ENCODE measurements at places on chromosomes 6 and 20.

DNA sequence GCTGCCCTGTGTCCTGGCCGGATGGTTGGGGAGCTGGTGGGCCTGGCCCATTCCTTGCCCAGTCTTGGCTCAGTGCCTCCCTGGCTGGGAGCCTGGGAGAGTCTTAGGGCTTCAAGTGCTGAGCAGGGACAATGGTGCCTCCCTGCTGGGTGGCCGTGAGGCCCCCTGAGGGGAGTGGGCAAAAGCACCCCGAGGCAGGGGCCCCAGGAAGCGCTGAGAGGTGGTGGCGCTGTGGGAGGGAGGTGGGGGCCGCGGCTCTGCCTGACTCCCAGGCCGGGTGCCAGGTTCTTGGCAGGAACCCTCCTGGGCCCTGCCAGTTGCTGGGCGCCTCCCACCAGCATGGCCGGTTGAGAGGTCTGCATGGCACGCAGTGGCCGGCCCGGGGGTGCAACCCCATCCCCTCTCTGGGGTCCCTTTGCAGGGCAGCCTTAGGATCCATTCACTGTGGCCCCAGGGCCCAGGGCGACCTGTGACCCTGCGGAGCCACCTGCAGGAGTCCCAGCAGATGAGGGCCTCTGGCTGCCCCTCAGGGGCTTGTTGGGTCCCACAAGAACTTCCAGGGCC is 9.2 kb upstream of the RPS21 start:
- no peak for DNase-seq

- no peak for DNase-seq
Observed at GRCh38 chr6:146423452-146423851, 120.2 kb upstream of the RAB32 start.

DNA sequence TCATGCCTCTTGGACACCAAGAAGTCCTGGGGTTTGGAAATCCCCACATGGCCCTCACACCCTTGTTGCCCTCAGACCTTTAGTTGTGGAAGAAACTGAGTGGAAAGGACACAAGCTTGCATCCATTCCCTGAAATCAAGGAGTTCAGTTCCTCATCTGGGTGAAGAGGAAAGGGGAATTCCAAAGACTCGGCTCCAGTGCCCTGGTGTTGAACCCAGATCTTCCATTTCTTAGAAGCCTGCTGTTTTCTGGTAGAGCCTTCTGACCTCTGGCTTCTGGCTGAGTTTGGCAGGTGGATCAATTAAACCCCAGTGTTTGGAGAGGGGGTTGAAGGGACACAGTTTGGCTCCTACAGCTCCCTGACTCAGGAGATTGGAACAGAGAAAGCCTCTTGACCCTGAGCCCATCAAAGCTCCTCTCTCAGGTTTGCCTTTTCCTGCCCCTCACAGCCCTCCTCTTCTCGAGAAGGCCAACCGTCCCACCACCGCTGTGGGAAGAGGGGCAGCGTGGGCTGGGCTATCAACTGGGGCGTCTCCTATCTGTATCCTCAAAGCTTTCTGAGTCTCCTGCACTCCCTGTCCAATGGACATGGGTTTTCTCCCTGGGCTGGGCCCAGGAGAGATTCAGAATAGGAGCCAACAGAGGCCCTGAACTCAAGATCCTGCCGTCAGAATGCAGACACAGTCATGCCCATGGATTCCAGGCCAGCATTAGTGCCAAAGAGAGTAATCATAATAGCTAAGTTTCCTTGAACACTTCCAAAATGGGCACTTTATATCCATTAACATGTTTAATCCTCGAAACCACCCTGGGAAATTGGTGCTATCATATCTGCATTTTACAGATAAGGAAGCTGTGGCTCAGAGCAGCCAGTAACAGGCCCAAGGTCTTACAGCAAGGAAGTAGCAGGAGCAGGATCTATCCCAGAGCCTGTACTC is 146.2 kb downstream of the VEGFA start:
- DNase-seq = no peak

DNA sequence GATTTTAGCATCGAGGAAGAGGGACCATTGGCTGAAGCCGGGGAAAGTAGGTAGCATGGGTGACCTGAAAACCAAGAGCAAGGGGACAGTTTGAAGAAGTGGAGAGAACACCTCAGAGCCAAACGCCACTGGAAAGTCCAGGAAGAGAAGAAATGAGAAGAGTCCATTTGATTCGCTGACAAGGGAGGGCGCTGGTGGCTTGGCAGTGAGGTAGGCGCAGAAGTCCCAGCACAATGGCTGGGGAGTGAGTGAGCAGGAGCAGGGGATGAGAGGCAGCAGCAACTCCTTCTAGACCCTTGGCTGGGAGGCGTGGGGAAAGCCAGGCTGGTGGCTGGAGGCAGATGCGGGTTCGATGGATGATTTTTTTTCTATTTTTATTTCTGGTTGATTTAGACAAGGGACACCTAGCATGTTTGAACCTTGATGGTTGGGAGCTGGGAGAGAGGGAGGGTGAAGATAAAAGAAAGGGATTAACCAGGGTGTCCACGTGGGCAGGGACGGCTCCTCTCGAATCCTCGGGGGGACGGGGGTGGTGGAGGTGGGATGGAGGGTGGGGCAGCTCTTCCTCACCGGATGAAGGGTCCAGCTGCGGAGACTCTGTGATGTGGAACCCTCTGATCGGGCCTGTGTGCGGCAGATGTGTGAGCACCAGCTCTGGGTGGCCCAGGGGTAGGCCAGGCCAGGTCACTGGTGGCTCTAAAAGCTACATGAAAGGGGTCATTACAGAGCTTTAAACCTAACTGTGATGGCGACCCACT is 164.2 kb downstream of the NFATC2 start:
- no peak for DNase-seq

DNA sequence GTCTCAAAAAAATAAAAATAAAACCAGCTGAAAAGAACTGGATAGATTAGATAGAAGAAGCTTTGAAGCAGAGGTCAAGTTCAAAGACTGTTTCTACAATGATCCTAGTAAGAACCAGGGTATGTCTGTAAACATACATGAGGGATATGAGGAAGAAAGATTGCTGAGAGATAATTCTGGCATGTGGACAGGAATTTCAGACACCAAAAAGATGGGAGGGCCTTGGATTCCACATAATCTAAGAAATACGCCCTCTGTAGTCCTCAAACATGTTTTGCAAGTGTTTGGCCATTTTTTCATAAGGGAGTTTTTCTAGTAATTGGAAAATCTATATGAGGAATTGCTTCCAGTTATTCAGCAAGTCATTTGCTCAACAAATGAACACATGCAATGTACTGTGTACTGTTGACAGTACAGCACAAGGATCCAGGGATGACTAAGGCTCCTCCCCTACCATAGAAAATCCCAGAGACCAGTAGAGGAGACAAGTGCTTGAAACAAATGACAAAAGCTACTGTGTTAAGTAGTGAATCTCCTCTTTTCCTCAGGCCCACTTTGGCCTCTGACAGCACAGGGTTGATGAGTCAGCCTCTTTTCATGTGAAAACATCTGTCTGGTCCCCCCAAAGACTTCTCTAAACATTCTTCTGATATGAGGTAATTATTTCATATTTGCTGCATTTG is 795.9 kb downstream of the MAFB start:
- peak; percentile 84 for DNase-seq

- DNase-seq = no peak
Observed at GRCh38 chr6:105952772-105953690, 133.1 kb upstream of the PRDM1 start.

- no peak for DNase-seq
Observed at GRCh38 chr6:147752689-147753403, 244.4 kb downstream of the SAMD5 start.

DNA sequence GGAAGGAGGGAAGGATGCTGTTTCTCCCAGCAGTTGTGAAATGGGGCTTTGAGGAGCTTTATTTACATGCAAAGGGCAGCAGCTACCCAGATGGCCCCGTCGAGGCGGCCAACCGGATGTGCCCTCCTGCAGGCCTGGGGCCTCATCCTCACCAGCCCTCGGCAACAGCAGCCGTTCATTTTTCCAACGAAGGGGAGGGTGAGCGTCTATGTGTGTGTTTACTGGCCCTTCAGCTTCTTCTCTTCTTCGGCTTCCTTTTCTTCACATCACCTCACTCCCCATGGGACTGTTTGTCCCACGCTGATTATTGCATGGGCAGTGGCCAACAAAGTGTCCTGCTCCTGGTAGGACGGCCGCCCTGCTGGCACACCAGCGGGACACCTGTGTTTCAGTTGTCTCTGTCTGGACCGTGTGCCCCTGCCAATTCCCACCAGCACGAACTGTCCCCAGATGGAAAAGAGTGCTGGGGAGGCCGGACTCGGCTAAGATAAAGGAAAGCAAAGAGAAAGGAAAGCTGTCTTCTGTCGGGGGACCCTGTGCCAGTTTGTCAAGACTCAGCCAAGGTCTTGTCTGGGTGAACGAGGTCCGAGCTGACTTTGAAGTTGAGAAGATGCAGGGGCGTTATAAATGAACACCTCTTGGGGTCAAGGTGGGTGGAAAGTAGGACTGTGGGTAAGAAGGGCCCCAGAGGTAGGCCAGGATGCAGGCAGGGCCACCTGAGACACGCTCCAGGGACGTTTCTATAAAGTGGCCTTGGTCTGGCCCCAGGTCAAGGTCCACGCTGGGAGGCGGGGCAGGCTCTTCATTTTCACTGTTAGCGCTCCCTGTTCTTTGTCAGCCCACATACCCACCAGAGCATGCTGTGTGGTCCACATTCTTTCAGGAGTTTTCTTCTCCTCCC is 57.0 kb downstream of the FAM50B start:
- no peak for DNase-seq

GRCh38 chr6:116533233-116533957 is 12.1 kb downstream of the TRAPPC3L start:
- no peak for DNase-seq

DNA sequence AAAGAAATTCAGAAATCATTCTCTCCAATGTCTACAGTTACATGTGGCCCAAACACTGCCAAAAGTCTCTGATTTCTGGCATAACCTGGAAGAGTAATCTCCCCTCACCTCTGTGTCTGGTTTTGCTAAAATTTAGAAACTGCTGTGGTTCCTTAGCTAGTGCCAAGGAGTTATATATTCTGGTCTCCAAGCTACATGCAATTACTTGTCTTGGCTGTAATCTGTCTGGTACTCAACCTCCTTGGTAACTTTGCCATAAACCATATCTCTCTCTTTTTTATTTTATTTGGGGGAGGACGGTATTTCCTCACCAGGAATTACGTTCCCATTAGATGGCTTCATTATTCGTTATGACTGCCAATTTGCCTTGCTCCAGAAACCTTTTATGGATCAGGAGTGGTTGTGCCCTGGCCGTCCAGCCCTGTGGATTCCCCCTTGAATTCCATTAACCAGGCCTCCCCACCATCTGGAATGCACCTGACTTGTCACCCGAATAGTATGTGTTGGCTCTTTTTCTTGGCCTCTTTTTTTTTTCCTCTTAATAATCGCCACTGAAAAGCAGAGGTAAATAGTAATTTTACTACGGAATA is 400.0 kb downstream of the CD83 start:
- DNase-seq = no peak

DNA sequence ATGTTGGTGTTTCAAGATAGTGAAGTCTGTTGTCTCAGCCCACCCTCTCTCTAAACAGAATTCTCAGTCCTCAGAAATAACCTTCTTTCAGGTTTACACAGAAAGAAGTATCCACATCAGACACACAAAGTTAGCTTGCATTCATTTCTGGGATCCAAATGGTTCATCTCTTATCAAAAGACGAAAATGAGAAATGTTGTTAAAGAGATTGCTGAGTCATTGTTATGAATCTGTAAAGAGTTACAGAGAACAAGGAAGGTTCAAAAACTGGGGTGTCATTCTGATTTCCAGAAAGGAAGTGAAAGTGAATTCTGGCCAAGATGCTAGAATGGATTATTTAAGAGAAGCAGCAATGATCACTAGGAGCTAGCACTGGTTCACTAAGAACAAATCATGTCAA is 90.5 kb upstream of the ATXN1 start:
- DNase-seq = peak; percentile 13

- no peak for DNase-seq
Observed at GRCh38 chr6:147057705-147058342, 146.4 kb upstream of the STXBP5 start.

GRCh38 chr6:161921602-161922395 is 647.9 kb upstream of the AGPAT4 start:
- no peak for DNase-seq

- DNase-seq = no peak
Observed at GRCh38 chr6:118558464-118559217, 10.5 kb downstream of the PLN start.

GRCh38 chr20:42945234-42945994 is 244.3 kb downstream of the PTPRT start:
- no peak for DNase-seq

- DNase-seq = peak; percentile 58
Observed at GRCh38 chr6:57048577-57048976, 2.1 kb downstream of the KIAA1586 start.

DNA sequence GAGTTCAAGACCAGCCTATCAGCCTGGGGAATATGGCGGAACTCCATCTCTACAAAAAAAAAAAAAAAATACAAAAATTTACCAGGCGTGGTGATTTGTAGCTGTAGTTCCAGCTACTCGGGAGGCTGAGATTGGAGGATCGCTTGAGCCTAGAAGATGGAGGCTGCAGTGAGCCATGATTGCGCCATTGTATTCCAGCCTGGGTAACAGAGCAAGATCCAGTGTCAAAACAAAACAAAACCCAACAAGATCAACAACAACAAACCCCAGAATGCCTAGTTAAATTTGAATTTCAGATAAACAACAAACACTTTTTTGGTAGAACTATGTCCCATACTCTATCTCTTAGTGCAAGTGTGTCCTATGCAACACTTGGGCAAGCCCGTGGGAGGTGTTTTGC is 39.9 kb downstream of the SNAI1 start:
- no peak for DNase-seq

DNA sequence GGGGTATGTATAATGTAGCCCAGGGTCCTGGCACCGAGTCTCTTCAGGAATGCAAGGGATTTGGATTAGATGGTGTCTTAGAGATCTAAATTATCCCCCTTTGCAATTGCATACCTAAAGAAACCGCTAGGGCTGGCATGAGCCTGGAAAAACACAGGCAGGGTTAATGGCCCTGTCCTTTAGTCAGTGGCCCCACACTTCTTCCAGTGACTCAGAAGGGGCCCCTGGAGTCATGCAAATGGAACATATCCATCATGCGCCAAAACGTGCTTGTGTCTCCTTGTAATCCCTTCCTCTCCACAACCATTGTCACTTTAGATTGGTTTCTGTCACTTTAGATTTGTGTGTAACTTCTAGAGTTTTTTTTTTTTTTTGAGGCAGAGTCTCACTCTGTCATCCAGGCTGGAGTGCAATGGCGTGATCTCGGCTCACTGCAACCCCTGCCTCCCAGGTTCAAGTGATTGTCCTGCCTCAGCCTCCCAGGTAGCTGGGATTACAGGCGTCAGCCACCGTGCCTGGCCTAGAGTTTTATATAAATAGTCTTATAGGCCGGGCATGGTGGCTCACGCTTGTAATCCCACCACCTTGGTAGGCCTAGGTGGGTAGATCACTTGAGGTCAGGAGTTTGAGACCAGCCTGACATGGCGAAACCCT is 8.7 kb upstream of the MYBL2 start:
- peak; percentile 62 for DNase-seq
